ENCODE measurements at places on chromosomes 4 and X.

DNA sequence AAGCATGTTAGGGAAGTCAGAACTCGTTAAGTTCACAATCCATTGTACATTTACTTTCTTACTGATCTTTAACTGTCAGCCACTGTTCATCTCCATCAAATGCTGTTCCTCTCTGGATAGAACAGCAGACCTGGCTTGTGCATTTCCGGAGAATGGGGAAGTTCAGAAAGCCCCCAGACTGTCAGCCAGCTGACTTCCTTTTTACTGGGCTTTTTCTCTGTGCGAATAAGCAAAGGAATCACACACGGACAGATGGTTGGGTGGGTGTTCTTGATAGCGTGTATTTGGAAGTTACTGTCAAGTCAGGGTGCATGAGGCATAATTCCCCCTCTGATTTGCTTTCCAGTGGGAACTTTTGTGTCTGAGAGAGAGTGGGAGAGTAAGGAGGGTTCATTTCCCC, 56.8 kb downstream of the TSPAN7 start:
- H3K27ac ChIP-seq, result no peak overlapping the region
- H3K4me3 ChIP-seq, result no peak overlapping the region
- H3K36me3 ChIP-seq, result no peaks in the 10 kb centered on the region

- DNase-seq, result no peak
- no peaks in the 10 kb centered on the region for H3K36me3 ChIP-seq
- H3K4me1 ChIP-seq, result no peaks in the 10 kb centered on the region
- H3K4me3 ChIP-seq, result no peak overlapping the region
Measured at GRCh38 chr4:167595898-167596297, 361.6 kb upstream of the SPOCK3 start.

DNA sequence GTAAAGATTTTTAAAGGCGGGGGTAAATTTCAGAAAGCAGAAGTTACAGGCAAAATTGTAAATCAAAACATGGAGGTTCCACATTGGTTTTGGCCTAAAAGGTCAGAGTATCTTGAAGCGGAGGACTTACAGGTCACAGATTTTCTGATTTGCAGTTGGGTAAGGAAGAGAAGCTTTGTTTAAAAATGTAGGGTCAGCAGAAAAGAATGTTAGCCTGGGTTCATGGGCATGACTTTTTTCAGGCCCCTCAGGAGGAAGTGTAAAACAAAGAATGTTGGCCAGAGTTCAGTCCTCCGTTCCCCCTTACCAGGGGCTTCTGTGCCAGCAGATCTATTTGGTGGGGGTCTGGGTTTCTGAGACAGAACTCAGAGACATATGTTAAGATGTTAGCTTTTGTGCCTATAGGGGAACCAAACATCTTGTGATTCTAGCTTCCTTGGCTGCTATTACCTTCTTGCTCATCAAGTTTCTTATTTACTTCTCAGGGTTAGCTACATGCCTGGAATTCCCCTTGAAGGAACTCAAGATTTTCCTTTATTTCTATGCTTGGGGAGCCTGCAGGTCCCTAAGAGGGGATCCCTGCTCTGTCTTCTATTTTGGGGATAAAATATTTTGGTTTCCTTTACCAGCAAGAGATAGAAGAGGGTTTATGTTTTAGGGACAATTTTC, 160.3 kb downstream of the ANK2 start:
- DNase-seq, result no peak
- H3K4me3 ChIP-seq, result no peak overlapping the region
- H3K4me1 ChIP-seq, result no peaks in the 10 kb centered on the region
- H3K27me3 ChIP-seq, result no peaks in the 10 kb centered on the region
- no peak overlapping the region for H3K27ac ChIP-seq

DNA sequence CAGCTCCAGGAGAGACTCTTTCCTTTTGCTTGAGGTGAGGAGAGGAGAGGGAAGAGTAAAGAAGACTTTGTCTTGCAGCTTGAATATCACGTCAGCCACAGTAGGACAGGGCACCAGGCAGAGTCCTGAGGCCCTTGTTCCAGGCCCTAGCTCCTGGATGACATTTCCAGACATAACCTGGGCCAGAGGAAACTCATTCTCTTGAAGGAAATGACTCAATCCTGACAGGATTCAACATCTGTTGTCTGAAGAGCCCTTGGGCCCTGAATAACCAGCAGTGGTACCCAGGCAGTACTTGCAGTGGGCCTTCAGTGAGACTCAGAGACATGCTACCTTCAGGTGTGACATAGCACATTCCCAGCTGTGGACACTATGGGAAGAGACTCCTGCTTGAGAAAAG, 62.8 kb downstream of the FGF16 start:
- no peak overlapping the region for H3K27ac ChIP-seq
- H3K27me3 ChIP-seq, result no peaks in the 10 kb centered on the region
- no peak for DNase-seq
- H3K4me3 ChIP-seq, result no peak overlapping the region

- DNase-seq, result no peak
- no peak overlapping the region for H3K27ac ChIP-seq
- H3K27me3 ChIP-seq, result no peaks in the 10 kb centered on the region
- H3K36me3 ChIP-seq, result no peaks in the 10 kb centered on the region
Measured at GRCh38 chr4:178752954-178753525, 1310.8 kb upstream of the AGA start.

DNA sequence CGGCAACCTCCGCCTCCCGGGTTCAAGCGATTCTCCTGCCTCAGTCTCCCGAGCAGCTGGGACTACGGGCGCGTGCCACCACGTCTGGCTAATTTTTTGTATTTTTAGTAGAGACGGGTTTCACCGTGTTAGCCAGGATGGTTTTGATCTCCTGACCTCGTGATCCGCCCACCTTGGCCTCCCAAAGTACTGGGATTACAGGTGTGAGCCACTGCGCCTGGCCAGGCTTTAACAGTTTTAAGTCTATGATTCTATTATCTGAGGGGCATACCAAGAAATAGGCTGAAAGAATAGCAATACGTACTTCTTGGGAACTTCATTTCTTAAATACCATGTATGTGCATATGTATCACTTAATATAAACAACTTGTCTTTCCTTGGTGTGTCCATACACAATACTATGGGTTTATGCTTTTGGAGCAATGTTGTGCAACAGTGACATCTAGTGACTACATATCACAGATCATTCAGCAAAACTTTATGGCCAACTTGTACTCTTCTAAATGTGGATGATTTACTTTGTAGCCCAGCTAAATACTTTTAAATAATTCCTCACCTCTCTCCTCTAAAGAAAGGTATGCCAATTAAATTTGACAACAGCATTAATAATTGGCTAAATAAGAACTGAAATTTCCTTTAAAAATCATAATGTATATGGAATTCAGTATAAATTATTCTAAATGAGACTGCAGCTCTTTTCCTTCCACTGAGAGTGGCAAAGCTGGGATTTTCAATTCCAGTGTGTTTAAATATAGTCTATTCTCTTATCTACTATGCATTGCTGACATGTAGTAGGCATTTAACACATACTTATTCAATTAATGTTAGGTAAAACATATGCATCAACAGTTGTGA, 10.4 kb downstream of the SLC9B1 start:
- H3K27ac ChIP-seq, result no peak overlapping the region
- H3K4me3 ChIP-seq, result no peak overlapping the region
- no peaks in the 10 kb centered on the region for H3K27me3 ChIP-seq
- no peaks in the 10 kb centered on the region for H3K4me1 ChIP-seq
- no peaks in the 10 kb centered on the region for H3K36me3 ChIP-seq
- peak; percentile 48 for DNase-seq

DNA sequence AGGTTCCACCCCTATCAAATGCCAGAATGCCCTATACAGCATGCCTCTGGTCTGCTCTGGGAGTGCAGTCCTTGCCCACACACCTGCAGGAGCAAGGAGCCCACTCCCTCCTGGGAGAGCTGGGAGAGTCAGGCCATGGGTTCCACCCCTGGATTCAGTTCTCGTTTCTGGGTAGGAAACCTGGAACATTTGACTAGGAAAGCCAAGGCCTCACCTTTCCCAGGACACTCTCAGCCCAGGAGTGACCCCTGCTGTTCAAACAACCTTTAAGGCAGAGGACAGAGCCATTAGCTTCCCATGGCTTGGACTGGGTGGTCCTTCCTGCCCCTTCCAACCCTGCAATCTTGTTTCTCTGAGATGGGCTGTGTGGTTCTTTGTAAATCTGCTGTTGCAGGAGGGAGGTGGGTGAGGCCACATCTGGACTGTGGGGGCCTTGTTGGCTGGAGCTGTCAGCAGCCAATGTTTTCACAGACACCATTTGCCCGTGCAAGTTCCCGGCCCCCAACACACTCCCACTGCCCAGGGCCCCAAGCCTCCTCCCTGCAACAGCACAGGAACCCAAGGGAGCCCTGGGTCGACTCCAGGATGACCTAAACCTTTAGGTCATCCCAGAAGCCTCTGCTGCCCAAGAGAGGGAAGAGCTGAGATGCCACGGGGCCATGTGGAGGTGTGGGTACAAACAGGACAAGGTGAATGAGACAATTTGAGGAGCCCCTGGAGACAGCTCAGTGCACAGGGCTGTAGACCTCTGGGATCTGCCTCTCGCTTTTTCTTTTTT, 104.4 kb downstream of the PJA1 start:
- H3K4me1 ChIP-seq, result no peaks in the 10 kb centered on the region
- H3K27me3 ChIP-seq, result no peaks in the 10 kb centered on the region
- H3K4me3 ChIP-seq, result no peak overlapping the region
- no peak overlapping the region for H3K27ac ChIP-seq
- H3K36me3 ChIP-seq, result no peaks in the 10 kb centered on the region

DNA sequence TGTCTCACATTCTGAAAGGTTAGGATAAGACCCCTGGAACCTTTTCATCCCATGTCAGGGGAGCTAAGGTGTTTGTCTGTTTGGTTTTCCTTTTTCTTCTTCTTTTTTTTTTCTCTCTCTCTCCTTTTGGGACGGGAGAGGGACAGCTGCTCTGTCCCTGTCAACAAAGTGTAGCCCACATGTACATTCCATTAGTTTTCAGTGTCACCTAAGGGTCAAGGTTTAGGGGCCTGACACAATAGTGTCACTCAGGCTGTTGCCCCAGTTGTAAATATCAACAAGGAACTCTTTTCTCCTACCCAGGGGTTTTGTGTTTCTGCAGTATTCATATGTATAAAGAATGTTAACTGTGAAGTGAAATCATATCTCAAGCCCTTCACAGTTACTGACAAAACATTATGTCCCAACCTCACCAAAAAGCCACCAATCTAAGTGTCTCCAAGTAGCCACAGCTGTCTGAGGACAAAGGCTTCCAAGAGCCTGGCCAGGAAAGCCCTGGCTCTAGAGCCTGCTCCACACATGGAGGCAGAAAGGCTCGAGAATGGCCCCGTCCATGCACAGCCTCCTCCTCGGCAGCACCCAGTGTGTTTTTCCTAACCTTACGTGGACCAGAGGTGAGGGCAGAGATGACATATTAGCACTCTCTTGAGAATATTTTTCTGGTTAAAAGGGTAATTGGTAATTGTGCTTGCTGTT, 9.4 kb downstream of the IRF2 start:
- no peaks in the 10 kb centered on the region for H3K36me3 ChIP-seq
- H3K27ac ChIP-seq, result no peak overlapping the region
- no peaks in the 10 kb centered on the region for H3K27me3 ChIP-seq
- no peak overlapping the region for H3K4me3 ChIP-seq

- no peaks in the 10 kb centered on the region for H3K4me1 ChIP-seq
- H3K36me3 ChIP-seq, result no peaks in the 10 kb centered on the region
- no peak overlapping the region for H3K27ac ChIP-seq
- H3K27me3 ChIP-seq, result no peaks in the 10 kb centered on the region
Measured at GRCh38 chrX:37658343-37659030, 27.1 kb upstream of the XK start.
